ENCODE measurements at places on chromosomes 6 and 20.

- peak; percentile 61 for DNase-seq
These were observed 22.8 kb downstream of the SRSF3 start for GRCh38 chr6:36616893-36617521.

DNA sequence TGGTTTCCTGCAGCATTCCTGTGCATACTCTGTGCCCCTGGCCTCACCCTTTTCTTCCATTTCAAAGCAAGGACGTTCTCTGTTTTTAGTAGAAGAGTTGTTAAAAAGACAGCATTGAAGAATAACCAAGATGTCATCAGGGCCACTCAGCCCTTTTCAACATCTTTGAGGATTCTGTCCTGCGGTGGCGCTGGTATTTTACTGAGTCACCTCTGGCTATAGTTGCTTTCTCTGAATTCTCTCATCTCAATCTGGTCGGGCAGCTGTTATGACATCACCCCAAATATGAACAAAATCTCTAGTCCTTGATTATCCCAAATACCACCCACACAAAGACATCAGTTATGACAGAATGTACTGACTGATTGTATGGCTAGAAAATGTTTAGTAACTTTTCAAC is 204.2 kb downstream of the GRIK2 start:
- peak; percentile 77 for DNase-seq

DNA sequence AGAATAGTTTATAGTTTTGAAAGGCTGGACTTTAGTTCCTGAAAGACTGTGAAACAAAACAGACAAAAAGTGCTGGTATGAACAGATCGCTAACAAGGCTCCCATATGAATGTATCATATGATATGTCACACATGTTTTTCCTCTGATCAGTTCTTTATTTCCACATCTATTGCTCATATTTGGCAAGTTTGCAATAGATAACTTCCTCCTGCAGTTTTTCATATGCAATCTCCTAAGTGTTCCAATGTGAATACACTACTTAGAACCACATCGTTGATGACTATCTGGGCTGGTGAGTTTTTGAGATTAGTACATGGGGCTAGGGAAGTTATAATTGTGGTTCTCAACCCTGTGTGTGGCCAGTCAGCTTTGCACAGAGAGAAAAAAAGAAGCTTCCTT is 23.1 kb downstream of the CRYBG1 start:
- DNase-seq = peak; percentile 16

GRCh38 chr20:53949319-53949839 is 121.0 kb downstream of the BCAS1 start:
- DNase-seq = peak; percentile 94

DNA sequence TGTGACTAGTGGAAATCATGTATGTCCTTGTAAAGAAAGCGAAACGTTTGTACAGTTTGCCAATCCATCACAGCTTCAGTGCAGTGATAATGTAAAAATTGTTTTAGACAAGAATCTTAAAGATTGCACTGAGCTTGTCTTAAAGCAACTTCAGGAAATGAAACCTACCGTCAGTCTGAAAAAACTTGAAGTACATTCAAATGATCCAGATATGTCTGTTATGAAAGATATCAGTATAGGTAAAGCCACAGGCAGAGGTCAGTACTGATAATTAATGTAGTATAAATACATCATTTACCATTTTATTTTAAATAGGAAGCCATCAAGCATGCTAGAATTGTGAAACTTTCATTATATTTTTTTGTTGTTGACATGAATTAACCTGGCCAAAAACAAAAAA is 60.9 kb upstream of the SMIM8 start:
- no peak for DNase-seq

DNA sequence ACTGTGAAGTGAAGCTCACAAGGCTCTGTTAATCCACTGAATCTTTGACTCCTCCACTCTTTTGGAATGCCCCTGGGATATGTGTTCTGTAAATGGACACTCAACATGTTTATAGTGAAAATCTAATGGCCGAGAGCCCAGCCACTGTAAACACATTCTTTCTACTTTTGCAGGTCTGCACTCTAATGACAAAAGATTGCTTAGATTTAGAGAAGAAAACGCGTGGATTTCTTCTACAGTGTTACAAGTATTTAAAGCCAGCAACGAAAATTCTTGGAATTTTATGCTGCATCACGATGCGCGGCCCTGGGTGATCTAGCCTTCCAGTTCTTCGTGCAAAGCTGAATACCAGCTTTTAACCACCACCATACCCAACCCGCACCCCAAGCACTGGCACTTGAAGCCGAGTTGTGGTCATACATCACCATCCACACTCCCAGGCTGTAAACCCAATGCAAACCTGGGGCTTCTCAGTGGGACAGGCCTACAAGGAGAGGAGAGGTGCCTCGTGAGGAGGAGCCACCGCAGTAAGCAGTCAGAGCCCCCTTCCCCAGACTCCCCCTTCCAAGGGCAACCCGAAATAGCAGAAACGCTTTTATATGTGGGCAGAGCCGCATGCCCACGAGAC is 3.7 kb upstream of the FOXO3 start:
- peak; percentile 34 for DNase-seq

DNA sequence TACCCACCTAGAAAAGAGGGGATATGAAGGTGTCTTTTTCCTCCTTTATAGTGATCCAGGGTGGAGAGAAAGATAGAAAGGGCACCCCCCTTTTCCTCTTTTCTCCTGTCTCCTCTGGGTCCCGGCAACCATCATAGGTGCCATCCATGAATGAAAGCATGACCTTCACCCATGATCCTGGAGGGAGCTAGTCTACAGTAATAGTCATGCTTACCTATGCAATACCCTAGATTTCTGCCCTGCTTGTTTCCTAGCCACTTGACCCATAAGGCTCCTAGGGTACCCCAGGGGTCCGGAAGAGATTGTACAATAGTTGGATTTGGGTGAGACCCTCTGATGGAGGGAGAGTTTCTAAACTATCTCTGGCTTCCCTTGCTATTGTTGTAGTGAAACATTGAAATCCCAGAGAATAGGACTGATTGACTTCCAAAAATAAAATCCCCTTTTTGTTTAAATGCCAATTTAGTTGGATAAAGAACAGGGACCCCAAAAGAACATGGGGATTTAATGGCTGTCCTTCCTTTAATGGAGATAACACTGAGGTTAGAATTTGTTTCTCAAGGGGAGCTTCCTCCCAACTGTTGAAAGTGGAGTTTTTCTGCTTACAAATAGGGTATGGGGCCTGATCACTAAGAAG is 366.8 kb upstream of the KHDRBS2 start:
- DNase-seq = peak; percentile 1

GRCh38 chr6:35034411-35035191 is 106.5 kb downstream of the TCP11 start:
- DNase-seq = peak; percentile 54

GRCh38 chr6:107399935-107400334 is 59.4 kb downstream of the PDSS2 start:
- no peak for DNase-seq

GRCh38 chr6:147268254-147268653 is 64.0 kb downstream of the STXBP5 start:
- peak; percentile 29 for DNase-seq

- peak; percentile 82 for DNase-seq
These were observed 49.3 kb downstream of the FAM50B start for GRCh38 chr6:3898265-3898994.

DNA sequence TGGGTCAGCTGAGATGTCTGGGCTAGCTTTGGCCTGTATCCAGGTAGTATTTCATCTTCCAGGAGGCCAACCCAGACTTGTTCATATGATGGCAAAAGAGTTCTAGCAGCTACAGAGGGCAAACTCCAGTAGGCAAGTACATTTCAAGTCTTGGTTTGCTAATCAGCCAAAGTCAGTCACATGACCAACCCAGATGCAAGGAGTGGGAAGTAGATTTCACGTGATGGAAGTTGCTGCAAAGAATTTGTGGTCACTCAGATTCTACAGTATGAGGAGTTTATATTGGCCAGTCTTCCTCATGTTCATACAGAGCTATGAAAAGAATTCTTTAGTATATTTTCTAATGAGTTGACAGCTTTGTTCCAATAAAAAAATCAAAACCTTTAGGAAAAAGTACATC is 101.8 kb downstream of the PHACTR1 start:
- peak; percentile 81 for DNase-seq

DNA sequence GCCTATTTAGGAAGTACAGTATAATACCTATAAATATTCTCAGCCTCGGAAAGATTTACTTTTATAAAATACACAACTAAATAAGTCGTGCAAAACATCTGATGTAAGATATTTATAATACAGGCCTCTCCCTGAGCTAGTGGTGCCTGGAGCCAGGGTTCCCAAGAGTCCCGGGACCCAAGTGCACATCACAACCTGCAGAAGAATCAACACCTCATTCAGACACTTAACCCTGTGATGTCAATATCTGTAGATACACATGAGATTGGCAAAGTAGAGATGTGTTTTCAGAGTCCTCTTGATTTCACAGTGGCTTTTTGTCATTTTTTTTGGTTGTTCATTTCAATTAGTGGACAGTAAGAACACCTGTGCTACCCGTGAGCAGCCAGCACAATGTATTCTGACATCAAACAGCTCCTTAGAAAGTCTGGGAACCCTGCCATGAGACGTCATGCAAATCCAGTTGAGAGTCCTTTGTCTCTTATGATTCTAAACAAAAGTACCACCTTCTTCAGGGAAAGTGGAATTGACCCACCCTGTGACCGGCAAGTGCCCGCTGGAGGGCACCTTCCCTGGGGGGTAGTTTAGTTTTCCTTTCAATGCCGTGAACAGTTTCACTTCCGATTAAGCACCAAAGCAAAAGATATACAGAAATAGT is 101.6 kb downstream of the DACT2 start:
- no peak for DNase-seq

DNA sequence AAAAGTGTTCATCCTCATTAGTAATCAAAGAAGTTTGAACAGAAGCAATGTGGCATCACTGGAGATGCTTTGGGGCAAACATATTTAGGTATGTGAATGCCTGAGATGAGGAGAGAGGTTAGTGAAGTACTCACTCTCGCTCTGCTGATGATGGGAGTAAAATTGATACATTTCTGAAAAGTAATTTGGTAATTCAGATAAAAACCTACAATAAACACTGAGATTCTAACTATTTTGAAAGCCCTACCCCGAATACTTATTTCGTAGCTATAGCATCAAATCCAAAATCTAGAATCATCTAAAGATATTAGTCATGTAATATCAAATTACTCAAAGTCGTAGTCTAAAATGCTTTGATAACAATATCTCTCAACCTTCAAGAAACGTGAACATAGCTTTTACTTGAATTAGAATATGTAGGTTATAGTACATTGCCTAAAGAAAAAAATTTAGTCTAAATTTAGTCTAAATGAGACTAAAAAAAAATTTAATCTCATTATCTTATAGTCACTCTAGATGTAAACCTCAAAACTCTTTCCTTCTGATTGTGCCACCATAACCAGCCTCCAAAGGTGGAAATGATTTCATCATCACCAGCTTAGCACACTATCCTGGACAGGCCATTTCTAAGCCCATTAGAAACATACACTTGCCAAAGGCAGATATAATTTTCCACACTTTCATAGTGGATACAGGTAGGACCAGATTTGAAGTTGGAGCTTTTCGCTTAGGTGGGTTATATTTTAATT is 232.5 kb upstream of the TAB2 start:
- no peak for DNase-seq

DNA sequence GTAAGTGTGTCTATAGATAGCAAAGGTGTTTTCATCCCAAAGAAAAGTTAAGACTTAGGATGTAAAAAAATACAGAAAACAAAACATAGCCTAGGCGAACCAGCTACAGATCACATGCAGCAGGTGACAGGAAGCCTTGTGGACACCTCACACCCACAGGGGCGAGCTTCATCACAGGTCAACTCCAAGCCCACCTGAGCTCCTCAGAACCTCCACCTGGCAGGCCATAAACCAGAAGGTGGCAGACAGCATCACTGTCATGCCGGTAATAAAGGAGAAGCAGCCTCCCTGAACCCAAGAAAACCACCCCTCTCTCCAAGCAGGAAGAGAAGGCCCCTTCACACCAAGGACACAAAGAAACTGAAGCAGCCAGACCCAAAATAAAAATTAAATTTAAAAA is 1.0 kb downstream of the RALGAPA2 start:
- no peak for DNase-seq
